ENCODE measurements at places on chromosomes 13 and 19. TPM values are rescaled to one million over a fixed set of nuclear protein-coding genes. Genes with fewer than 3 reads are reported as not detected.

Gene MLNR
- total RNA-seq = not detected

Gene CGB8
- total RNA-seq = not detected

Gene ATP4B
- not detected for total RNA-seq

Gene SLITRK5
- total RNA-seq = 2.2 TPM

Gene ZNF345
- 4.1 TPM for total RNA-seq

Gene SYCN
- not detected for total RNA-seq

Gene CATSPERD
- not detected for total RNA-seq

Gene LRRC4B
- 23.1 TPM for total RNA-seq

Gene CLIP3
- total RNA-seq = 15.8 TPM

Gene WASF3
- total RNA-seq = 4.6 TPM

Gene CHST8
- total RNA-seq = 1.5 TPM

Gene MYH14
- 1.4 TPM for total RNA-seq

- DNase-seq = peak; percentile 55
Measured at GRCh38 chr13:36096461-36097416, 34.4 kb downstream of the DCLK1 start.

- DNase-seq = no peak
Measured at GRCh38 chr19:38508507-38508906, 75.0 kb downstream of the RYR1 start.

DNA sequence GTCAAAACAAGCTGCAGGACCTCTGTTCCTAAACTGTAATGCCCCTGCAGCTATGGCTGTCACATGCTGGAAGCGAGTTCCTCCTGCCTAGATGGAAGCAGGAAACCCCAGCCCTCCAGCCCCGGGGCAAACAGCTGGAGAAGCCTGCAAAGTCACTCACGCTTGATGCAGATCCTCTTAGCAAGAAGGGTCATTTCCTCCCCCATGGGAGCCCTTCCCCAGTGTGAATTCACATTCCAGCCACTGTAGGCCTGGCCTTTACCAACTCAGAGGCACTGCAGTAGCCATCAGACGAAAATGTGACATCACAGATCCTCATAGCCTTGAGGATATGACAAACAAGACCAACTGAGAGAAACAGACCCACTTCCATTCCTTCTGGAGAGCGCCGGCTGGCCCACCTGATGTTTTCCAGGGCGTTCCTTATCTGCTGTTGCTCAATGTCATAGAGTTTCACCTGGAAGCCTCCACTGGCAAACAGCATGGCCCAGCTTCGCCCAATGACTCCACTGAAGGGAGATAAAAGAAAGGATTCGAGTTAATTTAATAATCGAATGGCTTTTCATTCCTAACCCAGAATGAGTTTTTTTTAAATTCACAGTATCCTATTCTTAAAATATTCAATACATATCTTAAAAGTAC, 13.5 kb downstream of the CRYL1 start:
- DNase-seq = peak; percentile 48

- no peak for DNase-seq
Measured at GRCh38 chr13:75197803-75198202, 284.2 kb downstream of the TBC1D4 start.

- no peak for DNase-seq
Measured at GRCh38 chr13:37886879-37887278, 17.3 kb upstream of the TRPC4 start.

DNA sequence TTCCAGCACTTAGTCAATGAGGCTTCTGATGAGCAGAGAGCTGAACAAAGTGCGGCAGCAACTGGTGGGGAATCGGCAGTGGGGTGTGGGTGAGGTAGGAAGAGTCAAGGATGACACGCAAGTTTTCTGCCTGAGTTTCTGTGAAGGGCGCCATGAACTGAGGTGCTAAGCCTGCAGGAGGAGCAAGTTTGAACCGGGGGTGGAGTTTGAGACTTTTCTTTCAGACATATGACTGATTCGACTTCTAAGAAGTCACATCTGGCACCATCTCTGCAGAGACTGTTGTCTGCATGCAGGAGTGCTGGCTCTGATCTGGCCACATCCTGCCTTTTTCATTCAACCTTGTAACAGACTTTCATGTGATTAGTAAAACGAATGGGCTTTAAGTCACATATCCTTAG, 14.8 kb upstream of the GPI start:
- DNase-seq = no peak

DNA sequence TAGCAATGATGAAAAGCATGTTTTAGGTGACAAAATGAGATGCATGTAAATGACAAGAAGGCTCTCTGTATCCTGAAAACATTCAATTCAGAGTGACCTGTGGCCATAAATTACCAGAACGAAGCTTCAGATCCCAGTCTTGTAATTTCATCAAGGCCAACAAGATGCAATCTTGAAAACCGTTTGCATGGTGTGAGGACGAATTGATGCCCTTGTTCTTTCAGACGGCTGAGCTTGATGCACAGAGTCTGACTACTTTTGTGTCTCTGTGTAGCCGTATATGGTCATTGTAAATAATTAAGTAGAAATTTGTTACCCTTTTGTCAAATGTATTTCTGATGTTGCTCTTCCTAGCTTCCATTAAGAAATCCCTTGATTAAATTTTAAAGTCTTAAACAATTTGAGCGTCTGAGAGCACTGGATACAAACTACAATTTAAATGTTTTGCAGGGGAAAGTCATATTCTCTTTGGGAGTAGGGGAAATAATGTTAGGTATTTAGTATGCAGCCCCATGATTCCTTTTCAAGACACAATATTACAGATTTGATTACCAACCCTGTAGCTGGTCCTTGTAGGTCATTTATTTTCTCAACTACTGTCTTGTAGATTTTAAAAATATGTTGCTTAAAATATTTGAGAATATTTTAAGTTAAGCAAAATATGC, 125.8 kb upstream of the PCDH9 start:
- no peak for DNase-seq

DNA sequence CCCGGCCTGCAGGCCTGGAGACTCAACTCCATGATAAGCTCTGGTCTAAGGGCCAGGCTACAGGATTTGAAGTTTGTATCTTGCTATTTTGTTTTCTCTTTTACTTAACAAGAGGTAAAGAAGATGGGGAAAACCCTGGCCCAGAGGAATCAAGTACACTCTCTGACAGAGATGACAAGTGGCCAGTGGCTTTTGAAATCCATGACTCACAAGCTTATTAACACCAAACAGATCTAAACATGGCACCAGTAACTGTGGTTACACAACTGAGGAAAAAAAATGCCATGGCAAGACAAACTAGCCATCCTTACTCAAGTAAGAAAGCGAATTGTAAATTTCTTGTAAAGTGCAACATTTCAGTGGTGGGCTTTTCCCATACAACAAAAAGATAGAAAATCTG, 72.6 kb upstream of the SERTM1 start:
- DNase-seq = no peak

GRCh38 chr13:47039106-47039505, 142.3 kb upstream of the HTR2A start:
- DNase-seq = no peak

DNA sequence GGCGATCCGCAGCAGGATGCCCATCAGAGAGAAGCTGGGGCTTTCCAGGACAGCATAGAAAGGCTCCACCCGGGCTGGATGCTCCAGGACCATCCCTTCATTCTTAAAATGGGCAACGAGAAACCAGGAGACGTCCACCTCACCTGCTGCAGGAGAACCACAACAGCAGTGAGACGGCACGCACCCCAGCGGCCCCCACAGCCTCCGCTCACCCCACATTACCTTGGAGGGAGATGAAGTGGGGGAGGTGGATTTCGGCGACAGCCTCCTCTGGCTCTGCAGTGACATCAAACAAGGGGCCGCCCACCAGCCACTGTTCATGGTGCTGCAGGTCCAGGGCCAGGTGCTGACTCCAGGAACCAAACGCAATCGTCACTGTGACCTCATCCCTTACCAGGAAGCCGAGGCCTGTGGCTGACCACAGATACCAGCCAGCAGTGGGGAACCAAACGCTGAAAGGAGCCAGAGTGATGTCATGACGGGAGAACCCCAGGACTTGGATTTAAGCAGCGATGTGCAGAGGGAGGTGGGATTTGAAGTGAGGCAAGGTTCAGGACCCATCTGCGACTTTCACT, 25.1 kb downstream of the CARD8 start:
- DNase-seq = no peak

GRCh38 chr13:30738526-30739236, 3.3 kb downstream of the ALOX5AP start:
- DNase-seq = peak; percentile 14

GRCh38 chr13:33218020-33218419, 67.5 kb downstream of the STARD13 start:
- no peak for DNase-seq

DNA sequence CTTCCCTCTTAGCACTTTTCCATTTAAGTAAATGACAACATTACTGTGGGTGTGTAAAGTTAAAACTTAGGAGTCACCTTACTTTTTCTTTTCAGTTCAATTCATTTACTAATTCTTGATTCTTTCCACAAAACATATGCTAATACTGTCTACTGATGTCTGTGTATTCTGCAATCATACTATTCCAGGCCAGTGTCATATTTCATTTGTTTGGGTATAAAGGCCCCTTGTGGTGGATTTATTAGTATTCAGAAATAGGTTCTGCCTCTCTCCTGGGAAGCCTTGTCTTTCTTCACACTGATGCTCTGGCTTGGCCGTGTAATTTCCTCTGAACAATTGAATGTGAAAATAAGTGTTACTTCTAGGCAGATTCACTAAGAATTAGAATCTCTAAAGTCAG, 621.9 kb upstream of the SPRY2 start:
- peak; percentile 29 for DNase-seq

DNA sequence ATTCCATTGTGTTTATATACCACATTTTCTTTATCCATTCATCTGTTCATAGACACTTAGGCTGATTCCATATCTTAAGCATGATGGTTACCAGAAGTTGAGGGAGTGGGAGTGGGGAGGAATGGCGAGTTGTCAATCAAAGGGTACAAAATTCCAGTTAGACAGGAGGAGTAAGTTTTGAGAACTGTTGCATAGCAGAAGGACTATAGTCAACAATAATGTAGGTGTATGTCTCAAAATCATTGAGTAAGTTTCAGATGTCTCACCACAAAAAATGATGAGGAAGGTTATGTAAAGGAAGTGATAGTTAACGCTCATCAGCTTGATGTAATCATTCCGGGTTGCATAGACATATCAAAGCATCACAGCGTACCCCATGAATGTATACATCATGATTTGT, 4.6 kb upstream of the UBL3 start:
- DNase-seq = no peak

DNA sequence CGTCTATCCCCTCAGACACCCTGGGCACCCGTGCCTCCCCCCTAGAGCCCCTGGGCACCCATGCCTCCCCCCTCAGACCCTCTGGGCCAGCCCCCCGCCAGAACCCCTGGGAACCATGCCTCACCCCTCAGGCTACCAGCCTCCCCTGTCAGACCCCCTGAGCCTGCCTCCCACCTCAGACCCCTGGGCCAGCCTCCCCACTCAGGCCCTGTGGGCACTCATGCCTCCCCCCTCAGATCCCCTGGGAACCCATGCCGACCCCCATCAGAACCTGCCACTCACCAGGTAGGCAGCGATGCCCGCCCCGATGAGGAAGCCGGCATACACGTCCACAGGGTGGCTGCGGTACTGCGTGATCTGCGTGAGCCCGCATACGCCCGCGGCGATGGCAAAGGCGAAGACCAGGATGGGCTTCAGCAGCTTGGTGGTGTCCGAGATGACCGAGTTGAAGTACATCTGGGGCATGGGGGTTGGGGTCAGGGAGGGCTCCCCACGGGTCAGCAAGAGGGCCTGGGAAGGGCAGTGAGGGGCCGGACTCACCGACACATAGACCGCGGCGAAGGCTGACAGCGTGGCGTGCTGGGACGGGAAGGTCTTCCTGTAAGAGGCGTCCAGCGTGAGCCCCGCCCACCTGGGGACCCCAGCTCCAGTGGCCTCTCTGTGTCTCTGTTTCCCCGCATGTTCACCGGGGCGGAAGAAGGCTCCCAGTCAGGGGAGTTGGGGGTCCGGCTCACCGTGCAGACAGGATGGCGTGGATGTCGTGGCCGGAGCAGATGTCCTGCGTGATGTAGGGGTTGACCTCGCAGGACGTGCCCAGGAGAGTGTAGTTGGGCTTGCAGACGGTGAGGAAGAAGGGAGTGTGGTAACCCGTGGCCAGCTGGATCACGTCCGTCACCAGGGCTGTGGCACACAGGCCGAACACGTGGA, 7.3 kb downstream of the PLPPR3 start:
- DNase-seq = no peak

- no peak for DNase-seq
Measured at GRCh38 chr19:45598267-45599001, 3.6 kb downstream of the GPR4 start.

DNA sequence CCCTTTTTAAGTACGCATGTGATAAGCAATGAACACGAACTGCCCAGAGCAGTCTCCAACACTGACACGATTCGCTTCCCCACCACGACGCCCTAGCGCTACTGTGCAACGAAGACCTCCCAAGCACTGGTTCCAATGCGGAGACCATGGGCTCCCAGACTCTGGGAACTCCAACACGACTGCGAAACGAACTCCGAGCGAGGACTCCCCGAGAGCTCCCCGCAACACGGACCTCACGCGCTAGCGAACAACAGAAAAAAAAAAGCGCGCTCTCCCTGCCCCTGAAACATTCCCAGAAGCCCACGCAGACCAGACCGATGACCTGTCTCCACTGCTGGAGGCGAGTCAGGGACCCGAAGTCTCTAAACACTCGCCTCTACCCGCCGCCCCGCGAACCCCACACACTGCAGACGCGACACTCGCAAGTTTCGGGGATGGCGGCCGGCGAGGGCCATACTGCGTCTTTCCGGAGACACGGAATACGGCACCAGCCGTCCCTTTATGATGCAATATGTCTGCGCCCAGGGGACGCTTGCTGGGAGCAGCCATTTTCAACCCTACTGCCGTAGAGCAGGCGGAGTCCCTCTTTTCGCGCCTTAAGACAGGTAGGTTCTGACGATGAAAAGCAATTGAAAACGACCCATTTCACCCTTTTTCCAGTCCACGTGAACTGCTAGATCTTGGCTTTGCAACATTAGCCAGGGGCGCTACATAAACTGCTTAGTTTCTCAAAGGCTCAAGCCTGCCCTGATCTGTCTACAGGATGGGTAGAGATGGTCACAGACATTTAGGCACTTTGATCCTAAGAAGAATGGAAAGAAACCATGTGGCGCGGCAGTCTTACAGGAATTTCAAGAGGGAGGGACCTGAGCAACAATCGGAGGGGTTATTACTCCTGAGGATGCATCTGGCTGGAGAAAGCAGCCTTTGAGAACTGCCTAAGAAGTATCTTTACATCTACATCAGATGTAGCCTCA, at the start of gene ZNF577:
Gene ZNF577 (minus strand): TSS at position 430 of the 977 bp plus-strand sequence. CDS start 7,569 bp downstream, outside the sequence.
- DNase-seq = peak; percentile 96

DNA sequence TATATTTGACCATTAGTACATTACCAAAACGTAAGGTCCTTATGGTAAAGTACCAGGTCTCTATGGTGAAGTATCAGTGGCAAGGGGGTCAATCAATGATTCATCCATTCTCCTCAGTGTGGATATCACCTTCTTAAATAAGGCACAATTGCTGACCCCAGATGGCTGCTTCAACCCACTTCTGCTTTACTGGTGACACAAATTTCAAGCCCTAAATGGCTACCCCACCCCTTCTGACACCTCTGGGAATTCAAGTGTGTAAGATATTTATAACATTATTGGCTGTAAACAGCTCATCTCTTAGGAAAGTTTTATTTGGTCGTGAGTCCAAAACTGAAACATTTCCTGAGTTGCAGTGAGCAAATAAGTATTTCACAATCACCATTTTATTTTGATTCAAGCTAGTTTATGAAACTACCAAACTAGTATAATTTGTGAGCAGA, 7.9 kb upstream of the WBP4 start:
- no peak for DNase-seq

- DNase-seq = no peak
Measured at GRCh38 chr13:75402787-75403186, 79.2 kb downstream of the TBC1D4 start.
